ENCODE measurements at places on chromosomes 6 and 20. TPM values are rescaled to one million over a fixed set of nuclear protein-coding genes. Genes with fewer than 3 reads are reported as not detected.

The FHL5 gene
- 0.35 TPM for total RNA-seq

DNA sequence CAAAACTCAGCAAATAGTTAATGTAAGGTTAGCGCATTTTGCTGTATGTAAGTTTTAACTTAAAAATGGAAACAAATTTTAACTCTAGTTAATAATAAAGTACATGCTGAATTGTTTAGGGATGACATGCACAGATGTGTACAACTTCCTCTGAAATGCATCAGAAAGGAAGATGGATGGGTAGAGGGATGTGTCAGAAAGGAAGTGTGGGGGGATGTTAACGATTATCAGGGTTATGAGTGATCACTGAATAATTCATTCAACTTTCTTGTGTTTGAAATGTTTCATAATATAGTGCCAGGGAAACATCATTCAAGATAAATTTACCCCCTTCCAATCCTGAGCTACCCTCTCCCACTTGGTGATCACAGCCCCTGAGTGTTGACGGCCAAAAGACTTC lies 87.6 kb downstream of the FOXA2 start:
- DNase-seq = no peak

- DNase-seq = peak; percentile 4
Measured at GRCh38 chr20:58547623-58548475, 32.6 kb upstream of the APCDD1L start.

The FOXQ1 gene
- not detected for total RNA-seq

- DNase-seq = no peak
Measured at GRCh38 chr6:106318851-106319250, 6.7 kb downstream of the ATG5 start.

The KIF13A gene
- 68.3 TPM for total RNA-seq

The DAAM2 gene
- 9.7 TPM for total RNA-seq

The GRM1 gene
- total RNA-seq = 0.07 TPM

The PRIM2 gene
- total RNA-seq = 4.3 TPM

DNA sequence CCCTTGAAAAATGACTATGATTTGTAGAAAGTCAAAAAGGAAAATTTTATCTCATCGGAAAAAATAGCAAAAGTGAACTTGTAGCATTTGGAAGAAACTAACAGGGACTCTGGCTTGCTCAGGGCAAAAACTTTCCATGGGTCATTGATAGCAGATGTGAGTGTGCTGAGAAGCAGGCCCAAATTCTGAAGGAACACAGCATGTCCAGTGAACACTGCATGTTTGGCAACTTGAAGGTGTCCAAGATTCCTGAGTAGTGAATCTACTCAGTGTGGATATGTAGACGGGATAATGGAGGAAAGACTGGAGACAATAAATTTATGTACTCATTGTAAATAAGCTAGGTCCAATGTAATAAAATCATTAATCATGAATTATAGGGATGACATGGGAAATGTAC lies 8.2 kb downstream of the SLC17A2 start:
- peak; percentile 61 for DNase-seq

The C6orf132 gene
- 1.9 TPM for total RNA-seq

- no peak for DNase-seq
Measured at GRCh38 chr6:2562721-2563451, 187.8 kb downstream of the MYLK4 start.

The ABCC10 gene
- total RNA-seq = 7.1 TPM

The PRDM13 gene
- not detected for total RNA-seq

The NUP43 gene
- 13.3 TPM for total RNA-seq

The CABLES2 gene
- total RNA-seq = 17.7 TPM

The NRN1 gene
- 6.6 TPM for total RNA-seq

- peak; percentile 91 for DNase-seq
Measured at GRCh38 chr6:3750317-3751076, 1.0 kb downstream of the PXDC1 start.

GRCh38 chr6:3506200-3506599 lies 49.4 kb upstream of the SLC22A23 start:
- DNase-seq = no peak

DNA sequence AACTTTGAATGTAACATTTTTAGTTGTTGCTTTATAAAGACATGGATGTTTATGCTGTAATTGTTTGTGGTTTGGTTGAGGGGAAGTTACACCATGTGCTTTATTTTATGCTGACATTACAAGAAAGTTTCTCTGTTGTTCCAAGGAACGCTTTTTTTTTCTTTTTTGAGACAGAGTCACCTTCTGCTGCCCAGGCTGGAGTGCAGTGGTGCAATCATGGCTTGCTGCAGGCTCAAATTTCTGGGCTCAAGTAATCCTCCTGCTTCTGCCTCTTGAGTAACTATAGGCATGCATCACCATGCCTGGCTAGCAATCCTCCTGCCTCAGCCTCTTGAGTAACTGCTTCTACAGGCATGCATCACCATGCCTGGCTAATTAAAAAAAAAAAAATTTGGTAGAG lies 21.0 kb upstream of the IFNGR1 start:
- peak; percentile 86 for DNase-seq

DNA sequence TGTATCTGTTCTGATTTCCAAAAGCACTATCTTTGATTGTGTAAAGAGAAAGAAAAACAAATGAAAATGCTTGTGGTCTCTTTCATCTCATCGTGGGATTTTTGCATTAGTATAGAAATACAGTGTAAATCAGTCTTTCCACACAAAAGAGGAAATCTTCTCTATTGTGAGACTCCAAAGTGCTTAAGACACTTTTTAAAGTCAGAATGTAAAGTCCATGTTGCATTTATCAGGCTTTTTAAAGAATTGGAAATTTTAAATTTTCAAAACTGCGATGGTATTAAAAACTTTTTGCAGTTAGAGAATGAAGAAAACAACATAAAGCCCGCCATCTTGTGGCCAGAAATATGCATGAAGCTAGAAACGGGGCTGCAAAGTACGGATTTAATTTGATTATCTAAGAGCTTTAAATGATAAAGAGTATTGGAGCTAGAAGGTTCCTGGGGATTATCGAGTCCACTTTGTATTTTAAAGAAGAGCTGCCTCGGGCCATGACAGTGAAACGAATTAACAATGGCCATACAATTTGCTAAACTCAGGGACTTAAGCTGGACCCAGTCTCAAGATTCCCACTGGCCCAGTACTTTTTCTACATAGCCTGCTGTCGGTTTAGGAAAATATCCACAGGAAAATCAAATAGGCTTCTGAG lies 339.6 kb downstream of the ARHGAP18 start:
- no peak for DNase-seq

The CYP39A1 gene
- total RNA-seq = 7.0 TPM

DNA sequence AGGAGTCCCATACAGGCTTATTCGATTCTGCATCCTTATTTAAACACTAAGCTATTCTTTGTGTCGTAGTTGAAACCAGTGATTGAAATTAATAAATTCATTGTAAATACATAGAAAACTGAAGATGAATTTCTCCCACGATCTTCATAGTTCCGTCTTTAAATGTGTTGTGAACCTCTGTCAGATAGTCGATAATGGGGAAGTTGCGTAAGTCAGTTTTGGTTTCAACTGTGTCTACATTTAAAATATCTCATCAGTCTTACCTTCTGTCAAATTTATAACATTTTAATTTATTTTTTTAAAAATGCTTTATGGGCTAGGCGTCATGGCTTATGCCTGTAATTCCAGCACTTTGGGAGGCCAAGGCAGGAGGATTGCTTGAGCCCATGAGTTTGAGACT lies 12.7 kb downstream of the STX11 start:
- no peak for DNase-seq
